ENCODE measurements at places on chromosomes 1 and 21.

GRCh38 chr1:205538235-205538840 is 33.9 kb downstream of the CDK18 start:
- no peak for DNase-seq

GRCh38 chr1:7335224-7335879 is 435.7 kb upstream of the VAMP3 start:
- DNase-seq = no peak

DNA sequence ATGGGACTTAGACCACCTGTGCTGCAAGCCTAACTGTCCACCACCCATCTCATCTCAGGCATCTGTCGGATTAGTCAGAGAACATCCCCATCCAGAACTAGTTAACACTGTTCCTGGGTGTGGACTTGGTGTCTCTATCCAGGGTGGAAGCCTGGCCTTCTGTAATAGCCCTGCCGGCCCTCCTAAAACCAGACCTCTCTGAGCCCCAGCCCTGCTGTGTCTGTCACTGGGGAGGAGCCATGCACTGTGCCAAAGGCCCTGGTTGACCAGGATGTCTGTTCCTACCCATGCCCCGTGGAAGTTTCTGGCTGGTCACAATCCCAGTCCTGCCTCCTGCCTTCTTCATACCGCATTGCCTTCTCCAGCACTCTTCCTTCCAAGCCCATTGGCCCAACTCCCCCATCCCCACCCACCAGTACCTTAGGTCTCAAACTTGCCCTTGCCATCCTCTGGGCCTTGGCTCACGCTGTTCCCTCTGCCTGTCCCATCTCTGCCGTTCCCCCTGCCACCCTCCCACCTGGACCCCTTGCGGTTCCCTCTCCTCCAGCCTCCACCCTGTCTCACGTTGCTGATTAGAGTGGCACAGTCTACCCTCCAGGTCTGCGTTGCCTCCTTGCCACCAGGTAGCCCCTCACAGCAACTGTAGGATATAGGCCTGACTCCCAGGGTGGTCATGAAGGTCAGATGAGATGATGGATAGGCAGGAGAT is 105.6 kb downstream of the EPHB2 start:
- no peak for DNase-seq

DNA sequence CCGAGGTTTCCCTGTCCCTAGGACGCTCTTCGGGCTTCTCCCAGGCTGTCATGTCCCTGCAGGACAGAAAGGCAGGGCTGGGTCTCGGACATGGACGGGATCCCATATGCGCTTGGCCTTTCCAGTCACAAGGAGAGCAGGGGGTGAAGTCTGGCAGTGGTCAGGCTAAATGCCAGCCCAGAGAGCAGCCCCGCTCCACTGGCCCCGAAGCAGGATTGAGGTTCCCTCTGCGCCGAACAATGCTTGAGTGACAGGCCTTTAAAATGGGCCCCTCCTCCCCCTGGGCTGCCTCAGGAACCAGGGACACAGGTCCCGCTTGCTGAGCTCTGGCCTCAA is 12.7 kb downstream of the DRAXIN start:
- no peak for DNase-seq

GRCh38 chr1:51788938-51789337 is 89.6 kb downstream of the NRDC start:
- DNase-seq = no peak
